Central memory CD4-positive, alpha-beta T cell (primary cell): ENCODE measurements at places on chromosomes 7 and 10.
A peak's percentile ranks its signal among the peaks of the same experiment; 100 is the strongest.

DNA sequence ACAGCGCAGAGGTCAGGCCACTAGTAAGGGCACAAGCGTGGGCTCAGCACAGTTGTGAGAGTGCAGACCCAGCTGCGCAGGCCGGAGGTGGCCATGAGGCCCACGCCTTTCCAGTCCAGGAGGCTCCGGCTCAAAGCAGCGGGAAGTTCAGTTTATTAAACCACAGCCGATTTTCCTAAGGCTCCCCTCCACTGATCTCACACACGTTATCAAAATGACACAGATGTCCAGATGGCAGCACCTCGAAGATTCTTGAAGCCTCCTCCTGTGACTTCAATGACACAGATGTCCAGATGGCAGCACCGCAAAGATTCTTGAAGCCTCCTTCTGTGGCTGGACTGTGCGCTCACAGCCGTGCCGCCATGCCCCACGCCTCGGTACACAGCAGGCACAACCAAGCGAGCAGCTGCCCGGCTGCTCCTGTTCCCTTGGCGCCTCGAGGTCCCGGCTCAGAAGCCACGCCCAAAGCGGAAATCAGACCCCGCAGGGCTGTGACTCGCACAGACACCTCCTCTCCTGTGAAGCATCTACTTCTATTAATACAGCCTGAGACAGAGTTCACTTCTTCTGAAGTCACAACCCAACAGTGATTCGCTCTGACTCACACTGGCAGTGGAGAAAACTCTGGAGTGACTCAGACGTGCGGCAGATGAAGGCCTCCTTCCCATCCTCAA is 122.7 kb downstream of the MAD1L1 start:
- DNase-seq: no peak

DNA sequence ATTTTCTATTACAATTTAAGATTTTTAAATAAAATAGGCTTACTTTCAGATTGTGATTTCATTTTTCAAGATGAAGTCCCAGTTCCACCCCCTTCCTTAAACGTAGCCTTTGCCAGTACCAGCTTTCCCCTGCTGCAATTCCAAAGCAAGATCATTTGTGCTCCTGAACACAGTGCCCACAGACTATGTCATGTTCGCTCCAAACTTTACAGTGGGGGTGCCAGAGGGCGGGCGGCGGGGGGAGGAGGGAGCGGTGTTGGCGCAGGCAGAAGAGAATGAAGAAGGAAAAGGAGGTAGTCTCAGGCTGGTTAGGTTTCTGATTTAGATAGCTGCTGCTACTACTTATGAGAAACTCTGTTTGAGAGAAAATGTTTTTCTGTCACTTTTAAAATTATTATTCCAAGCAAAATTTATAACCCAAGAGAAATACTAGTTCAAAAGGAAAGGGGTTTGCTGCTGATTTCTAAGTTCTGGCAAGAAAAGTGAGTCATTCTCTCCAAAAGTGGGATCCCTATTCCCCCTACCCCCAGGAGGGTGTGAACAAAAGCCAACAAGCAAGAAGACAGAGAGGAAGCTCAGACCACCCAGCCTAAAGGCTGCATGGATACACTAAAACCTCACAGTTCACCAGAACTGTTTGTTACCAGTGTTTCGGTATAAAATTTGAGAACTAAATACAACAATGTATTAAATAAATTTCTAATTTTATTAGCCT is 109.6 kb downstream of the SRPK2 start:
- no peak for DNase-seq

DNA sequence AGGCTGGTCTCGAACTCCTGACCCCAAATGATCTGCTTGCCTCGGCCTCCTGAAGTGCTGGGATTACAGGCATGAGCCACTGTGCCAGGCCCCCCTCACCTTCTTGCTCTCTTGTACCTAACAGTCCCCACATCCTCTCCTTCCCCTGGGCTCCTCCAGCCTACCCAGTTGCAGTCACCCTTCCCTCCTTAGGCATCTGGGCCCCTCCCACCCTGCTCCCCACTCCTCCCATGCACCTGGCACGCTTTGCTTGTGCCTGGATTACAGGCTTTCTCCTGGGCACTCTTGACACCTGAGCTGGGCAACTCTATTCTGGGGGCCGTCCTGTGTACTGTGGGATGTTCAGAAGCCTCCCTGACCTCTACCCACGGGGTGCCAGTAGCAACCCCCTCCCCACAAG is 3.0 kb downstream of the CLDN15 start:
- DNase-seq: no peak

DNA sequence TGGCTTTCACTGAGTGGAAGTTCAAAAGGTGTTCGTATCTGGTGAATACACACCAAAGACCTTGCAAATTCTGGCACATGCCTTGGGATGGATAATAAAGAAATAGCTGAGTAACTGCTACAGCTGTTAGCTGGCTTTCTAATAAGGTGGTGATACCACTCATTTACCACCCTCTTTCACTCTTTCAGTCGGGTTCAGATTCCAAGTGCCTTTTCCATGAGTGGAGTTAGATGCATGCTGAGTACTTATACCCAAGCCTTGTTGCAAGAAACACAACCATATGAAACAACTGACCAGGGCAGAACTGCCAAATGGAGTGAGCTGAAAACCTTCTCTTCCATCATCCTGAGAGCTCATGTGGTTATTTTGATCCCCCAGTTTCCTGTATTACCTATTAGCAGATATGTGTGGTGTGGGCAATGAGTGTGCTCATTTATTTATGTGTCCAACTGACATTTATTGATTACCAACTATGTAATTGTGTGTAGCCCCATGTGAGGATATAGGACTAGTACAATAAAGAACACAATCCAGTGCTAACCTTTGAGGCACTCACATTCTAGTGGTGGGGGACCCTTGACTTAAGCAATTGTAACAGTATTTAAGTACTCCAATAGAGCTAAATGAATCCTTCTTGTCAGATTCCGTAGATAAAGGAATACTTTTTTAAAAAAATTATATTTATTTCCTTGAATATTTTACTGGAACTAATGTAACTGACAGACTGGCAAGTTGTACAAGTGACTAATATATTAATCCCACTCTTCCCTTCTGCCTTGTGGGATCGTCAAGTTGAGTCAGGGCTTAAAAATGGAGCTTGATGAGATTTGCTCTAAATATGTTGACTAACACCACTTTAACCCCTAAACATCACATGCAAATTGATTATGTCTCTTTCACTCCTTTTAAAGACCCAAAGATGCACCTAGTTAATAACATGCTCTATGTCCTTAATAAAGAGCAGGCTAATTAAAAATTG is 124.7 kb downstream of the ARID5B start:
- no peak for DNase-seq

GRCh38 chr7:150969475-150969874 is 8.6 kb downstream of the KCNH2 start:
- DNase-seq: no peak

- DNase-seq: no peak
Observed at GRCh38 chr7:1100834-1101562, 13.1 kb downstream of the GPER1 start.

DNA sequence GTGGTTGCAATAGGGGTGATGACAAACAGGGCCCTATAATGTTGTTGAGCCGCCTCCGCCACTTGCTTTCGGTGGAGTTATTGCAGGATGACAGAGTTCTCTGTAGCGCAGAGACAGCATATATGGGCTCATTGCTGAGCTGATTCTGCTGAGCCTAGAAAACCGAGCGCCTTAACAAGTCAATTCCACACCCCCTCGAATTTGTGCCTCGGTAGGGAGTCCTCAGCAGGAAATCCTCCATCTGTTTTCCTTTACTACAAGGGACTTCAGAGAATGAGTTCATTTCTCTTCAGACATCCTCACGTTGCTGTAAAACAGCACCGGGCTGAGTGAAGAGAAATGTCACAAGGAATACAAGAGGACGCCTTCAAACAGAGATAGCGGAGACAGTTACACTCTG is 90.7 kb upstream of the KIAA1217 start:
- DNase-seq: no peak

DNA sequence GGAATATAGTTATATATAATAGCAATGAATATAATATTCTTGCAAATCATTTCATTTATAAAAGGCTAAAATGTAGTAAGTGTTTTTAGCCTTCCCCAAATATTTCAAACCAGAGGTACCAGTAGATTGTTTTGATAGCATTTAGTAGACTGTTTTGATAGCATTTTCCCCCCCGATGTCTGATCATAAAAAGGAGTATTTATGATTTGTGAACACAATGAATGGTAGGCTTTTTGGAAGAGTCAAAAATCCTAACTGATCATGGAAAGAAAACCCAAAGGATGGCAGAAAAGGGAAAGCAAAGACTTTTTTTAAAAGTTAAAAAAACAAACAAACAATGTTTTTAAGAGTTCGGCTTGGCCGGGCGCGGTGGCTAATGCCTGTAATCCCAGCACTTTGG is 152.5 kb downstream of the PIP4K2A start:
- DNase-seq: no peak

DNA sequence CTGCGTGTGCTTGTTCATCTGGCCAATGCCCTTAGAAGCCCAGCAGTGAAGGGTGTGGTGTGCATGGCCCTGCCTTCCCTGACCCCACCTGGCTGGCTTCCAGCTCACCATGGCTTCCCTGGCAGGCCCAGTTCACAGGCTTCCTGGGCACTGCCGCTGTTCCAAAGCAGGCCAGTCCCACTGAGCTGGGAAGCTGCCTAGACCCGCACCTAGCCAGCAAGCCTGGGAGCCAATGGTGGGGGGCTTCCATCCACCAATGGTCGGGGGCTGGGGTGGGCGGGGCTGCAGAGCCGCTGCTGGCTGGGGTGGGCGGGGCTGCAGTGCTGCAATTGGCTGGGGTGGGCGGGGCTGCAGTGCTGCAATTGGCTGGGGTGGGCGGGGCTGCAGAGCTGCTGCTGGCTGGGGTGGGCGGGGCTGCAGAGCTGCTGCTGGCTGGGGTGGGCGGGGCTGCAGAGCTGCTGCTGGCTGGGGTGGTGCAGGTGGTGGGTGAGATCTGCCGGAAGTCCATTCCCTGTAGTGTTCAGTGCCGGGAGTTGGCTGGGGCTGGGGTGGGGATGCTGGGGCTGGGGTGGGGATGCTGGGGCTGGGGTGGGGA is 12.4 kb downstream of the CALY start:
- DNase-seq: peak; percentile 53

DNA sequence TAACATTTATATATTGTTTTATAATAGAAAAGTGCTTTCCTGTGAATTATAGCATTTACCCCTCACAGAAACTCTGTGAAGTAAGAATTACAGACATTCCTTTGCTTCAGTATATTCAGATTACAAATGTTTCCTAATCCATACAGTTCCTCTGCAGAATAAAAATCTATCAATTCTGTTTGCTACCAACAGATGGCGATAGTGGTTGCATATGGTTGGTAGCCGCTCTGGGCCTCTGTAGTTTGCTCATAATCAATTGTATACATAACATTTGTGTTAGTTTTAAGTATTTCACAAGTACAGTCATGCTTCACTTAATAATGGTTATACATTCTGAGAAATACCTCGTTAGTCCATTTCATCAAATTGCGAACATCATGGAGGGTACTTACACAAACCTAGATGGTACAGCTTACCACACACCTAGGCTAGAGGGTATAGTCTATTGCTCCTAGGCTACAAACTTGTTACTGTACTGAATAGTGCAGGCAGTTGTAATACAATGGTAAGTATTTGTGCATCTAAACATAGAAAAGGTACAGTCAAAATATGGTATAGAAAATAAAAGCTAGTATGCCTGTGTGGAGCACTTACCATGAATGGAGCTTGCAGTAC is 94.4 kb upstream of the STEAP4 start:
- DNase-seq: no peak

GRCh38 chr7:149788300-149788851 is 15.0 kb upstream of the ZNF467 start:
- DNase-seq: no peak
